ENCODE measurements at places on chromosomes 16 and 17.

DNA sequence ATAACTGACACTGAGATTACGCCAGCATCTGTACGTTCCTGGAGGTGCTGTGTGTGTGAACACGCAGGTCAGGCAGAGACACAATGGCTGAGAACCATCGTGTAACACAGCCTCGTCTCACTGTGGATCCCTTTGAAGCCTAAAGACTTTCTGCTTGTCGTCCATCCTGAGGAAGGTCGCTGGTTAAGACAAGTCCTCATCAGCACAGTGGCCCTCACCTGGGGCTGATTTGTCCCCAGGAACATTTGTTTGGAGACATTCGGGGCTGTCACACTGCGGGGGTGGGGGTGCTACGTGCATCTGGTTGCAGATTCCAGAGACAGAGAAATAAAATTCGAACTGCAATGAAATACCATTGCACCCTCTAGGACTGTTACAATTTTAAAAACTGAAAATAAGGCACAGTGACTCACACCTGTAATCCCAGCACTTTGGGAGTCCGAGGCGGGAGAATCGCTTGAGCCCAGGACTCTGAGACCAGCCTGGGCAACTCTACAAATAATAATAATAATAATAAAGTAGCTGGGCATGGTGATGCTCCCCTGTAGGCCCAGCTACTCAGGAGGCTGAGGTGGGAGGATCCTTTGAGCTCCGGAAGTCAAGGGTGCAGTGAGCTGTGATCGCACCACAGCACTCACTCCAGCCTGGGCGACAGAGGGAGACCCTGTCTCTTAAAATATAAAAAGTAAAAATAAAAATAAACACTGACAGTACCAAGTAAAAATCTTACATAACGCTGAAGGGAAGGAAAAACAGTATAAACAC, 112.0 kb upstream of the METRNL start:
- DNase-seq: no peak

DNA sequence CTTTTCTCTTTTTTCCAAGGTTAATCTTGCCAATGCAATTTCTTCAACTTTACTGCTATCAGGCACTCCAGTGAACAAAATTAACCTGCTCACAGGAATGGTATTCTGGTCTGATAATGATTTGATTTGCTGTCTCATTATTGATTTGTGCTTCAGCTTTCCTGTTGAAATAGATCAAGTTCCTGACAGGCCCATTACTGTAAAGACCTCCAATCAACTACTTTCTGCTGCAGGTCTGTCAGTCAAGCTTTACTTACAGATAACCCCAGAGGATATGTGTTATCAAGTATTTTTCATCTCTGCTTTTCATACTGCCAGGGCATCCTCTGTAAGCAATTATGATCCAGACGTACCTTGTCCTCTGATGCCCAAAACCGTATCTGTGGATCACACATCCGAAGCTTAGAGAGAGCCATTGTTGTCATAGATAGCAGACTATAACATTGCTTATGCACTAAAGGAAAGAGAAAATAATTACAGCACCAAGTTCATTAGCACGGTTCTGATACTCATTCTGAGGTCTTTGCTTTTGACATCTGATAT, 215.6 kb downstream of the PHKB start:
- no peak for DNase-seq

- DNase-seq: no peak
Measured at GRCh38 chr17:67474081-67474661, 97.1 kb downstream of the PITPNC1 start.

DNA sequence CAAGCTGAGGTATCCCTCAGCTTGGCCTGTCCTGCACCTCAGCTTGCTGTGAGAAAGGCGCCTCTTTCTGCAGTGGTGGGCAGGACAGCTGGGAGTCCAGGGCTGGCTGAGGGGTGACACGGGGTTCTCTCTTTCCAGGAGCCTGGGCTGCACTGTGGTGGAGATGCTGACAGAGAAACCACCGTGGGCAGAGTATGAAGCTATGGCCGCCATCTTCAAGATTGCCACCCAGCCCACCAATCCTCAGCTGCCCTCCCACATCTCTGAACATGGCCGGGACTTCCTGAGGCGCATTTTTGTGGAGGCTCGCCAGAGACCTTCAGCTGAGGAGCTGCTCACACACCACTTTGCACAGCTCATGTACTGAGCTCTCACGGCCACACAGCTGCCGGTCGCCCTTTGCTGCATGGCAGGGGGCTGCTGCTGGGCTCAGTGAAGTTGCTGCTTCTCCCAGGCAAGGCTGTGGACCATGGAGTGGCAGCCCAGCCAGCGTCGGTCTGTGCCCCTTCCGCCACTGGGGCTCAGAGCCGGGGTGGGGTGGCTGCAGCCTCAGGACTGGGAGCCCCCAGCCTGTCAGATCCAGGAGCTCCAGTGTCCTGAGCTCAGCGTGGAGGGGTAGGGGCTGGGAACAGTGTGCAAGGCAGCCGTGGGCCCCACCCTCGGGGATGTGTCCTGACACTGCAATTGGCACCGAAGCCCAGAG, 6.4 kb downstream of the LIMD2 start:
- no peak for DNase-seq

DNA sequence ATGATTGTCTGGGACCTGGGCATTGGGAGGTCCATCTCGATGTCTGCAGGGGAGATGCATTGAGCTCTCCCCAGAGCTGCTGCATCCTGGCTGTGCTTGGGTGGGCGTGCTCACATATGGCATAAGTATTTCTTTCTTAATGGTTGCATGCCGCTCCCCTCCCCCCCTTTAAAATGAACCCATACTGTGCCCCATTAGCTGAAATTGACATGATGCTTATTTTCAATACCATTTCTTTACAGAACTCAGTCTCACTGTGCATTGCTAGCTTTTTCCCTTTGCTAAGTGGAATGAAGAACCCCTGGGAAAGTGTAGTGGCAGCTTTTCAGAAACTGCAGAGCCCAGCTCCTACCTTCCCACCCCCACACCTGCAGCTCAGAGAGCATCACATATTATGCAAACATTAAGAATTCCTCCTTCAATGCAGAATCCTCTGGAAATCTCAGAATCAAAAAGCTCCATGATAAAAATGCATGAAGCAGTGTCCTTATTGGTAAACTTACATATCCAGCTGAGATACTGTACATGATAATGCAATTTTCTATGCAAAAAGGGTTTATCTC, 56.4 kb downstream of the HS3ST4 start:
- DNase-seq: no peak

DNA sequence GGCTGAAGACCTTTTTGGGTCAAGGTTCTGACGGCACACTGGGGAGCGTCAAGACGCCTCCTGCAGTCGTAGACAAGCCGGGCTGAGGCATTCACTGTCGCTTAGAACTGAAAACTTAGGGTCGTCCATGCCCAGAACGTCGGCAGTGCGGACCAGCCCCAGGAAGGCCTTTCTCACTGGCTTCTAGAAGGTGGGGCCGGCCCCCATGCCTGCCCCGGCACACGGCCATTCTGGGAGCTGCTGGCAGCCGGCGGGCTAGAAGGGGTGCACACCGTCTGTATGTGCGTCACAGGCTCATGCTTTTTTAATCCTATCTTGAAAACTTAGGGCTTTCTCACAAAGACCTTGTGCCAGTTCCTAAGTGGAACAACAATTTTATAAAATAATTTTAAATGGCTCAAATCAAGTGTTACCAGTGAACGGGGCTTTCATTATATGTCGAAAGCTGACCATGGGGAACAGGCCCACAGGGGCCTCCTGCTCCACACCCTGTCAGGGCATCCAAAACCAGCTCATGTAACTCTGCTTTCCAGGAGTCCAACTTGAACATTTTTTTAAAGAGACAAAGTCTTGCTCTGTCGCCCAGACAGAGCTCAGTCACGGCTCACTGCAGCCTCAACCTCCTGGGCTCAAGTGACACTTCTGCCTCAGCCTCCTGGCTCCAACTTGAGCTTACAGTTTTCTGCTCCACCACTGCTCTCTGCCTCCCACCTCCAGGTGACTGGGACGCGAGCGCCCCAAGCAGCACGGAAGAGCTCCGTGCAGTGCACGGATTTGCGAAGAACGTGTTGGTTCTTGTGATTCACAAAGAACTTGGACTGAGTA, 111.2 kb downstream of the ANKRD11 start:
- DNase-seq: no peak

DNA sequence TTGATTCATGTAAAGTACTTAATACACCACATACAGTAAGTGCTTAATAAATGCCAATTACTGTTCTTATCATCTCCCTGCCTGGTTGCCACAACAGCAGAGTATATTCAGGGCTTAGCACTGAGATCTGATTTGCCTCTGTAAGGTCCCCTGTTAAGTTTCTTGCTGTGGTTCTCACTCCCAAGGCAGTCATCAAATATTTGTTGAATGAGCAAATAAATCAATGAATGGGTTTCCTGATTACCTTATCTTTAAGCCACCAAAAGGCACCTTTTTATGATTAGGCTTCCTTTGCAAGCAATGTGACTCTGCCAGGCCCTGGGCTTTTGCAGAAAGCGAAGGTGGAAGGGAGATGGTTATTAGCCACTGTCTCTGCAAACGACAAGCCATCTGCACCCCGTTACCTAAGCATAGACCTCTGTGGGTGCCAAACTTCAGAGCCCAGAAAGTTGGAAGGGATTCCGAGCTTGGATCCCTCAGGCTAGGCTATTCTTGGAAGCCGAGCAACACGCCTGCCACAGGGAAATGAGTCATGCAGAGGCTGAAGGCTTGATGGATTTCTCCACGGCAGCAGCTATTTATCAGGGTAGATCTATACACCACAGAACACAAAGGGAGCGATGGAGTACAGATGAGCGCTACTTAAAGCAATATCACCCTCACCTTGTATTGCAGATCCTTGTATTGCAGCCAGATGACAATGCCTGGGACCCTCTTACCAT, 102.0 kb downstream of the GRIN2A start:
- DNase-seq: no peak
